ENCODE measurements at places on chromosomes 2 and 18.

- DNase-seq, result no peak
These were observed 610.4 kb downstream of the ERBB4 start for GRCh38 chr2:211928201-211928600.

GRCh38 chr2:71807581-71808451 lies 339.8 kb downstream of the CYP26B1 start:
- DNase-seq, result no peak

DNA sequence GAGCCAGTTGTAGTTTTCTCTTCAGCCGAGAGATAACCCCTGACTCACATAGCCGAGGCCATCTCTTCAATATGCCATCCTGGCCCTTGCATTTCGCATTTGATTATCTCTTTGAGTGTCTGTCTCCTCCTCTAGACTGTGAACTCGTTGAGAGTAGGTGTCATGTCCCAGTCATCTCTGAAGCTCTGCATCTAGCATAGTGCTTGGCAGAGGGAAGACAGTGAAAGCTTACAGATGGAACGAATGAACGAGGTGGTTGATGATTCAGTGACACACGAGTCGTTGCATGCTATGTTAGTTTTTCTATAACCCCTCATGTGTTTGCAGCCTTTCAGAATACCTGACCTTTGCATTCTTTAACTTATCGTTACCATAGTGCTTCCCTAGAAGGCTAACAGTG lies 59.9 kb upstream of the CYRIA start:
- no peak for DNase-seq

DNA sequence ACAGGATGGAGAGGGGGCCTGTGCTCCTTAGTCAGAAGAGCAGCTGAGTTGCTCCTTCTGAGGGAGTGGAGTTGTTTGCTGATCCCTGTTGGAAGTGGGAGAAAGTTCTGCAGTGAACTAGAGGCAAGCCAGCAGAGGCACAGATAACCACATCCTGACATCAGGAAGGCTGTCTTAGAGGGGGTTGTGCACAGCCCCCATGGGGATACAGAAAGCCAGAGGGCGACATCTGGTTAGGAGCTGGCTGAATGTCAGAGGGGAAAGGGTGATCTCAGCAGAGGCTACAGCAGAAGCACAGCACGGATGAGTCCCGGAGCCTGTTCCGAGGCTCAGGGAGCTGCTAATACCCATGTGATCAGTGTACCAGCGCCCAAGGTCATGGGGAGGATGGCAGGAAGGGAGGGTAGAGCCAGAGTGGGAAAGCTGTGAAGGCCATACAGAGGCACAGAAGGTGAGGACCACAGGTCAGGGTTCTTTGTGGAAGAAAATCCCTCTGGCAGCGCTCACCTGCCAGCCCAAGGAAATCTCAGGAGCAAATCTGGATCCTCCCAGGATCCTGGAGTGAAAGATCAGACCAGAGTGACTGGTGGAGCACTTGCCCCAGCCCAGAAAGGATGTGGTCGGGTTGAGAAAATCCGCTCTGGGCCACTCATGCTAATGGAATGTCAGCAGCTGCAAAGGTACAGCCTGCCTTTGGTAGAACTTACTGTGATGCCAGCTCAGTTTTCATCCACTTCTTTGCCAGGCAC lies 111.8 kb downstream of the STPG4 start:
- no peak for DNase-seq

Data from suppressor macrophage treated with lipopolysaccharide for 4 hours (primary cell).